ENCODE measurements at places on chromosomes 1 and 21. TPM values are rescaled to one million over a fixed set of nuclear protein-coding genes. Genes with fewer than 3 reads are reported as not detected.

Gene GUCA2A
- not detected for total RNA-seq

Gene SPAG17
- 0.67 TPM for total RNA-seq

Gene LRRC71
- total RNA-seq, result 0.50 TPM

Gene DCAF6
- total RNA-seq, result 49.2 TPM

Gene DCST2
- 1.2 TPM for total RNA-seq

Gene PDZK1IP1
- not detected for total RNA-seq

Gene NBPF4
- not detected for total RNA-seq

DNA sequence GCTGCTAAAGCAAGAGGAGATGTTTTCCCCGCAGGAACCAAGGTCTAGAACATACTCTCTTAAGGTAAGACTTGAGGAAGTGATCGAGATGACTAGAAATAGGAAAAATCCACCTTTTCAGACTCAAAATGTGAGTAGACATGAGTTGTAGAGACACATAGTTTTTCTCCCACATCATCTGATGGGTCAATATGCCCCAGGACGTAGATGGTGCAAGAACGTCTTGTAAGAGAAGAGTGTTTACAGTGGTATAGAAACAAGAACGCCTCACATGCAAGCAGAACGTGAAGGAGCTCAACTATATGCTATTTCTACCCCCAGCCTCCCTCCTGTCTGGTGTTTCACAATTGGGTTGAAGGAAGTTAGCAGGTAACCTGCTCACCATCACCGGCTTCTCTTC lies 144.0 kb upstream of the BACE2 start:
- H3K27ac ChIP-seq, result no peak overlapping the region
- H3K4me3 ChIP-seq, result no peak overlapping the region
- H3K4me1 ChIP-seq, result no peaks in the 10 kb centered on the region
- no peak for DNase-seq
- H3K36me3 ChIP-seq, result no peaks in the 10 kb centered on the region

DNA sequence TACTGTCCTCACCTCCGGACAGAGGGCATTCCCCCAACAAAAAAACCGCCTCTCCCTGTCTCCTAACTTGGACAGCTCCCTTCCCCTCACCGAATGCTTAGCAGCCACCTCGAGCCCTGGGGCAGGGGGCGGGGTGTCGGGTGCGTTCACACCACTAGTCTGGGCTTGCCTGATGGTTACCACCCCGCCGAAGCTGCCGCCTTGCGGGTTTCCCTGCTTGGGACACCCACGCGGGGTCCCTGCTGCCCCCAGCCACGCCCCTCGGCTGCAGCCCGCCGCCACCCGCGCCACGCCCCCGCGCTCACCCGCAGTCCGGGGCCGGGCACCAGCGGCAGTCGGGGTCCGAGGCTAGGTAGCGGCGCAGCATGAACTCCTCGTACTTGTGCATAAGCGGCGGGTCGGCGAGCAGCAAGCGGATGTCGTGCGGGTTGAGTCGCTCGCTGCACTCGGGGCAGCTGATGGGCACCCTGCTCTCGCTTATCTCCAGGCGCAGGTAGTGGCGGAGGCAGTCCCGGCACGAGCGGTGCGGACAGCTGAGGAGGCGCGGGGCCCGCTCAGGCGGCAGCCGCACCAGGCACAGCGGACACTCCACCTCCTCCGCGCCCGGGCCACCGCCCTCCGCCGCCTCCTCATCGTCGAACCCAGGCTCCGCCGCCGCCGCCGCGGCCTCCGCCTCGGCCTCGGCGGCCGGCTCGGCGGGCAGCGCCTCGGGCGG lies 706 bp downstream of the RNF19B start:
- H3K36me3 ChIP-seq, result no peaks in the 10 kb centered on the region
- DNase-seq, result peak; percentile 50
- H3K27me3 ChIP-seq, result no peaks in the 10 kb centered on the region
- H3K4me1 ChIP-seq, result peaks cover 16% of the 10 kb centered on the region
- peak overlapping the region; percentile 74 for H3K27ac ChIP-seq
- peak overlapping the region; percentile 75 for H3K4me3 ChIP-seq

GRCh38 chr1:199422206-199422605 lies 605.3 kb upstream of the NR5A2 start:
- H3K36me3 ChIP-seq, result no peaks in the 10 kb centered on the region
- no peaks in the 10 kb centered on the region for H3K27me3 ChIP-seq
- no peak overlapping the region for H3K27ac ChIP-seq
- DNase-seq, result no peak
- H3K4me3 ChIP-seq, result no peak overlapping the region
- H3K4me1 ChIP-seq, result no peaks in the 10 kb centered on the region

GRCh38 chr1:24748191-24749121 lies 3.2 kb downstream of the CLIC4 start:
- H3K4me3 ChIP-seq, result peak overlapping the region; percentile 6
- DNase-seq, result no peak
- H3K27me3 ChIP-seq, result no peaks in the 10 kb centered on the region

DNA sequence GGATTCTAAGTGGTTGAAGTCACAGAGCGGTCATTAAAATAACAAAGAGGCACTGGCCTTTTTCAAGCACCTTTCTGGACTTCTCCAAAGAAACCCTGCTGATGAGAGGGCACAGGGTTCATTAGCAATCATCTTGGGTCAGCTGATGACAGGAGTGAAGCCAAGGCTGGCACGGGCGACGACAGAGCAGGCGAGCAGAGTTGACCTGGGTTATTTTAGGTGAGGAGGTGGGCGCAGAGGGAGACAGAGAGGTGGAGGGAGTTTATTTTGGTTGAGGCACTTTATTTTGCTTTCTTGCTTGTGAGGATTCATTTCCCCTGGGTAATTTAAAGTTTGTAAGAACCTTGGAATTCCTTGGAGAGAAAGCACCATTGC lies 57.9 kb downstream of the OLIG1 start:
- no peaks in the 10 kb centered on the region for H3K36me3 ChIP-seq
- no peak overlapping the region for H3K27ac ChIP-seq
- H3K4me1 ChIP-seq, result no peaks in the 10 kb centered on the region
- no peaks in the 10 kb centered on the region for H3K27me3 ChIP-seq
- no peak for DNase-seq
- H3K4me3 ChIP-seq, result no peak overlapping the region

DNA sequence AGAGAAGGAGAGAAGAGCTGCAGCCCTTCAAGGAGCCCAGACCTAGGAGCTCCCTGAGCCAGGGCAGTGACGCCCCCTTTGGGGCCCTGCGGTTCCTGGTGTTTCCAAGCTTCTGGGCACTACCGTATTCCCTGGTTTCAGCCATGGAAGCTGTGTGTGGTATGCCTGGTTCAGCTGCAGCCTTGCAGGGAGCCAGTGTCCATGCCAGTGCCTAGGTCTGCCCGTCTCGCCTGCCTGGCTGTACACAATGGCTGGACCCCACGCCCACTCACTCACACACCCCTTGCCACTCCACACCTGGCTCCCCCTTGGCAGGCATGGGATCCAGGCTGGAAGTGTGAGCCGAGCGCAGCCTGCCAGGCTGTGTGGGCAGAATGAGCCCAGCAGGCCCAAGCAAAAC lies 87.7 kb downstream of the ADARB1 start:
- no peak overlapping the region for H3K4me3 ChIP-seq
- no peaks in the 10 kb centered on the region for H3K27me3 ChIP-seq
- H3K36me3 ChIP-seq, result no peaks in the 10 kb centered on the region
- DNase-seq, result no peak

- H3K36me3 ChIP-seq, result no peaks in the 10 kb centered on the region
- no peaks in the 10 kb centered on the region for H3K4me1 ChIP-seq
- no peaks in the 10 kb centered on the region for H3K27me3 ChIP-seq
- no peak overlapping the region for H3K4me3 ChIP-seq
- no peak for DNase-seq
Measured at GRCh38 chr1:53303726-53304515, 23.9 kb downstream of the LRP8 start.

DNA sequence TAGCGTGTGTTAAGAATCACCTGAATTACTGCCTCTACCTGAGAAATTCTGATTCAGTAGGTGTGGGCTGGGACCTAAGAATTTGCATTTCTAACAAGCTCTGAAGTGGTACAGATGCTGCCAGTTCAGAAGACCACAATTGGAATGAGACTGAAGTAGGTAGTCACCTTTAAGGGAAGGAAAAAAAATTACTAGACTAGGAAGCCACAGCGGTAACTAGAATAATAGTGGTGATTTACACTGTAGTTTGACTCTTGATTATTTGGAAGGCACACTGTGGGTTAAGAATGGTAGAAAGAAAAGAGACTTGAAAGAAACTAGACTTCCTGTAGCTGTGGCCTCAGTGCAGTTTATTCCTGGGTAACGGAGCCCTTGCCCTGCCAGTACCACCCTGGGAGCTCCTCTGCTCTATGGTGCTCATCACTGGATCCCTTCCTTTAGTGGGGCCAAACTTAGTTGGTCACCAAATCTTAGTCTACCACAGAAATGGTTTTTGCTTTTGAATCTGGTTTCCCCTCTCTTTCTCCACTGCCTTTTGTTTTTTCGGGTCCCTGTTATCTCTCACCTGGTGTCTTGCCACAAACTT lies 43.6 kb downstream of the ARID1A start:
- peaks cover 3% of the 10 kb centered on the region for H3K4me1 ChIP-seq
- H3K27ac ChIP-seq, result no peak overlapping the region
- H3K27me3 ChIP-seq, result no peaks in the 10 kb centered on the region

GRCh38 chr1:33682371-33682770 lies 181.5 kb upstream of the HMGB4 start:
- H3K36me3 ChIP-seq, result no peaks in the 10 kb centered on the region
- no peaks in the 10 kb centered on the region for H3K4me1 ChIP-seq
- H3K27me3 ChIP-seq, result no peaks in the 10 kb centered on the region

GRCh38 chr1:151715726-151716404 lies 738 bp downstream of the CELF3 start:
- H3K4me1 ChIP-seq, result peaks cover 5% of the 10 kb centered on the region
- H3K27me3 ChIP-seq, result no peaks in the 10 kb centered on the region
- no peak for DNase-seq
- H3K36me3 ChIP-seq, result no peaks in the 10 kb centered on the region

DNA sequence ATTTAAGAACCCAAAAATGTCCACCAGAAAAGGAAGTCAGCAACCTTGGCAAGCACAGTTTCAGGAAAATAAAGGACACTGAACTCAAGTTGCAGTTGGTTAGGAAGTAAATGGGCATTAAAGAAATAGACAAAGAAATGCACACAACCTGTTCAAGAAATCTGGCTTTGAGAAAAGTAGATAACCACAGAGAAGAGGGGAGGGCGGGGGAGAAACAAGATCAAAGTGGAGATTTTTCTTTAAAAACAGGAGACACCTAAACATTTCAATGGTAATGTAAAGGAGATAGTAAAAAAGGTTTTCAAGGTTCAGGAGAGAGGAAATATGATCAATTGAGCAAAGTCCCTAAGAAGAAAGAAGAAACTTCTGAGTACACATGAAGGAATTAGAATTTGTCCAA lies 29.1 kb downstream of the SYDE2 start:
- no peaks in the 10 kb centered on the region for H3K4me1 ChIP-seq
- no peaks in the 10 kb centered on the region for H3K27me3 ChIP-seq
- DNase-seq, result no peak
- no peak overlapping the region for H3K27ac ChIP-seq

DNA sequence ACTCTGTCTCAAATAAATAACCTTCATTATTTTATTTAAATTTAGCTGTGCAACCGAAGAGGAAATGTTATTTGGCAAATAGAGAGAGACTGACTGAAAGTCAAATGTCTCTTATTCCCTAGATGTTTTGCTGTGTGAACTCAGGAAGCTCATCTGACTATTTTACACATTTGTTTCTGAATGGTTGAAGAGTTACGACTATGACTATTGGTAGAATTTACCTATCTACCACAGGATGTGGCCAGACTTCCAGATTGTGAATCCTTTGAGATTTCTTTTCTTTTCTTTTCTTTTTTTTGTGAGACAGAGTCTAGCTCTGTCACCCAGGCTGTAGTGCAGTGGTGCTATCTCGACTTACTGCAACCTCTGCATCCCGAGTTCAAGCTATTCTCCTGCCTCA lies 5.3 kb upstream of the SDE2 start:
- no peaks in the 10 kb centered on the region for H3K27me3 ChIP-seq
- H3K4me3 ChIP-seq, result no peak overlapping the region
- H3K36me3 ChIP-seq, result no peaks in the 10 kb centered on the region
- H3K4me1 ChIP-seq, result no peaks in the 10 kb centered on the region

DNA sequence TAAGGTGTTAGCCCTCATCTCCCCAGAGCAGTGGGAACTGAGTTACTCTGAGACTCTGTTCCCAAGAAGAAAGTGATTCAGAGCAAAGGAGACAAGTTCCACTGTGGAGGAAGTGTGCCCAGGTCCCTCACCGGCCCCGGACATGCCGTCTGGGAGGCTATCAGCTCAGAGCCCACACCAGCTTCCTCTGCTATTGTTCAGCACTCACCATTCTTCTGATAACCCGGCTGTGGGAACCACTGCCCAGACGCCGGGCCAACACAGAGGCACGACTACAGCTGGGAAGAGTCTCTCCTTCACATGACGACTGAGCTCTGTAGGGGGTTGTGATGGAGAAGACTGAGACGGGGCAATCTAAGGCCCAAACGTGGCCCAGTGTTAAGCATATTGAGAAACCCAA lies 34.2 kb upstream of the GJA5 start:
- no peak overlapping the region for H3K4me3 ChIP-seq
- H3K27ac ChIP-seq, result no peak overlapping the region
- no peaks in the 10 kb centered on the region for H3K36me3 ChIP-seq
- H3K4me1 ChIP-seq, result no peaks in the 10 kb centered on the region
- H3K27me3 ChIP-seq, result no peaks in the 10 kb centered on the region

DNA sequence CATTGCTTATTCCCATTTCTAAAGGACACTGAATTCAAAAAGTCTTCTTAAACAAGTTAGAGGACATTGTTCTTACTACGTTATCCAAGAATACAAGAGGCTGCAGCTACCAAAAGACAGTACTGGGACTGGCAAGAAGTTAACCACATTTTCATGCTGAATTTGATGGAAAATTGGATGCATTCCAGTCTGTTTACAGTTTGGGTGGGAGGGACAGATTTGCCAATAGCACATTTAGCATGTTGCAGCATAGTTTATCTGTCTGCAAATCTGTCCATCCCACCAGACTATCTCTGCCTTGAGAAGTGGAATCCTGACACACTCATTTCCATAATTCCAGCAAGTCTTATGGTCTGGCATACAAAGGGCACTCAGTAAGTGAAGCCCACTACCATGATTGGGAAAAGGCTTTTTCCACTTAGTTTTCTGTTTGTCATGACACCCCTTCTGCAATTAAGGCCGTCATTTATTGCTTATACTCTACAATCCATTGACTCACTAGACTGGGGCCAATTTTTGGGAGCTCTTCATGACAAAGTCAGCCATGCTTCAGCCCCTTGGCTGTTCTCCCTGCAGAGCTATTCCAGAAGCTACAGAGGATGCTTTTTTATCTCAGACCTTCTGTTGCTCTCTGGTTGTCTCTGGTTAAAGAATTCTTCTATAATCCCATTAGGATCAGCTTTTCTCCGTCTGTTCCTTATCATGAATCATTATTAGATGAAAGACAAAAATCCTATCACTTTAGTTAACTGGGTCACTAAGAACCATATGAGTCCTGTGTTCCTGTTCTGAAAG lies 355.8 kb upstream of the PTBP2 start:
- DNase-seq, result no peak
- H3K27ac ChIP-seq, result no peak overlapping the region
- H3K4me1 ChIP-seq, result peaks cover 2% of the 10 kb centered on the region
- H3K27me3 ChIP-seq, result no peaks in the 10 kb centered on the region

GRCh38 chr21:17925000-17925610 lies 105.9 kb upstream of the C21orf91 start:
- no peaks in the 10 kb centered on the region for H3K27me3 ChIP-seq
- no peak overlapping the region for H3K27ac ChIP-seq
- H3K4me3 ChIP-seq, result no peak overlapping the region
- DNase-seq, result peak; percentile 12
- H3K36me3 ChIP-seq, result no peaks in the 10 kb centered on the region

GRCh38 chr1:24554714-24555113 lies 1.2 kb upstream of the NCMAP start:
- H3K36me3 ChIP-seq, result no peaks in the 10 kb centered on the region
- H3K27ac ChIP-seq, result no peak overlapping the region
- no peak overlapping the region for H3K4me3 ChIP-seq
- no peaks in the 10 kb centered on the region for H3K27me3 ChIP-seq
- H3K4me1 ChIP-seq, result no peaks in the 10 kb centered on the region
- peak; percentile 13 for DNase-seq

GRCh38 chr1:176959191-176959820 lies 205.2 kb downstream of the ASTN1 start:
- no peak overlapping the region for H3K27ac ChIP-seq
- H3K4me1 ChIP-seq, result no peaks in the 10 kb centered on the region

Data from ovary (tissue), 10 donors.